ENCODE measurements at places on chromosomes 7 and 10. TPM values are rescaled to one million over a fixed set of nuclear protein-coding genes. Genes with fewer than 3 reads are reported as not detected.

PALD1 gene
- 6.9 TPM for total RNA-seq

TMEM140 gene
- 0.41 TPM for total RNA-seq

TMEM225B gene
- total RNA-seq, result not detected

CHCHD3 gene
- 60.7 TPM for total RNA-seq

WNT16 gene
- 0.82 TPM for total RNA-seq

Data from frontal cortex (tissue), 4 donors.